Stimulated activated CD4-positive, alpha-beta T cell treated with anti-CD3 and anti-CD28 coated beads, TNF-alpha, amount 100 ng/mL, for 48 hours (primary cell): ENCODE measurements at places on chromosomes 12 and 14.

GRCh38 chr12:113479590-113480335, 8.1 kb upstream of the LHX5 start:
- DNase-seq: peak; percentile 48

DNA sequence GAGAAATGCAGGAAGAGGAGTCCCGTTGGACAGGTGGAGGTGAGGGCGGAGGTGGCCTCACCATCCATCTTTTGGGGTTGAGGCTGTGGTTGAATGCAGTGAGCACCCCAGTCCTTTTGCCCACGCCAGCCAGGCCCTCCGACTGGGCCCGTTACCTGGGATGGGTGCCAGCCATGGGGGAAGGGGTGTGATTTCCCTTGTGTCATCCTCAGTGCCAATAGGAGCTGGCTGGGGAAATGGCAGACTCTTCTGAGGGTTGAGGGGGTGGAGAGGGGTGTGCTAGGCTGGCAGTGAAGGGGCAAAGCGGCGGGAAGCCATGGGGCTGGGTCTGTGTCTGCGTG, 9.6 kb downstream of the KCNH3 start:
- no peak for DNase-seq

- no peak for DNase-seq
Observed at GRCh38 chr14:51789114-51789513, 71.3 kb upstream of the GNG2 start.

DNA sequence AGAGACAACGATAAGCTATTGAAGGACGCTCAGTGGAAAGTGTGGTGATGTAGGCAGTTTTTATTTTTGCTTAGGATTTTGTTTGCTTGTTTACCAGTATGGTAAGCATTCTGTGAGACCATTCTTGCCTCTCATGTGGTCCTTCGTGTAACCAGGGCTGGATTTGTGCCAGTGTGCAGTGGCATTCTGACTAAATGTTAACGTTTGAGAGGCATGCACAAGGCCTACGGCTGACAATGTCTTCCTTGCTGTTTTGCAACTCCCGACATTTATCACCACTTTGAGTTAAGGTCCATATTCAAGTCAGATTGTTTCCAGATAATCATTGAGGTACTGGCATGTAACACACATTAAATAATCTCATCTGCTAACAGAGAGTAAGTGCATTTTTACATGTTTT, 102.3 kb upstream of the BCAT1 start:
- DNase-seq: no peak

- DNase-seq: no peak
Observed at GRCh38 chr12:118175823-118176447, 40.0 kb downstream of the PEBP1 start.
